Activated CD8-positive, alpha-beta memory T cell treated with anti-CD3 and anti-CD28 coated beads, Interleukin-2, amount 10 ng/mL, durations not matched to agents 7 days and 5 days (primary cell): ENCODE measurements at places on chromosomes 4 and X.

- no peak for DNase-seq
- no peak overlapping the region for H3K27ac ChIP-seq
Measured at GRCh38 chr4:186472948-186473347, 82.4 kb downstream of the MTNR1A start.

DNA sequence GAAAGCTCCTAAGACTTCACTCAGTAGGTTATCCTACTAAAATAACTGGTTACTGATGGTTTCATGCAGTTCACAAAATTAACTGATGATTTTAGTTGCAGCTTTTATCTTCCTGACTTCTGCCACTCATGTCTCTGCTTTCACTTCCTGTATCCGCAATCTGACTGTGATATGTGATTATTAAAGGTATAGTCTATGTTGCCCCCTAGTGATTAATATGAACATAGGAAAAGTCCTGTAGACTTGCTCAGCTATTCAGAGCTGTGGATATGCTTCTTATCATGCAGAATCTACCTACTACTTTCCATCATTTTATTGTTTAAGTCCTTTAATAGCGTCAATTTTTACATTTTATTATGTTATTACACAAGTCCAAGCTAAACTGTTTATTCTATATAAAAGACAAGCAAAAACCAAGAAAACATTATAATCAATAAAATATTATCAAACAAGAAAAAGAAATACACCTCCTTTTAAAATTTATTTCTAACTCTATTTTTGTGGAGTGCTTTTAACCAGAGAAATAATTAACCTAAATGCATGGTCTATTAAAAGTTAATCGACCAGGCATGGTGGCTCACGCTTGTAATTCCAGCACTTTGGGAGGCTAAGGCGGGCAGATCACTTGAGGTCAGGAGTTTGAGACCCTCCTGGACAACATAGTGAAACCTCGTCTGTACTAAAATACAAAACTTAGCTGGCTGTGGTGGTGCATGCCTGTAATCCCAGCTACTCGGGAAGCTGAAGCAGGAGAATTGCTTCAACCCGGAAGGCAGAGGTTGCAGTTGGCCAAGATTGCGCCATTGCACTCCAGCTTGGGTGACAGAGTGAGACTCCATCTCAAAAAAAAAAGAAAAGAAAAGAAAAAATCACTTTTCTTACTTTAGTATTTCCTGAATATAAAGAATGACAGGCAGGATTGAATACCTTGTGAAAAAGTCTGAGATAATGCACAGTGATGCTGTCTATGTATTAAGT is 40.4 kb upstream of the TLR2 start:
- H3K27ac ChIP-seq, result peak overlapping the region; percentile 59
- H3K4me1 ChIP-seq, result peaks cover 14% of the 10 kb centered on the region
- no peak for DNase-seq
- no peak overlapping the region for H3K4me3 ChIP-seq

DNA sequence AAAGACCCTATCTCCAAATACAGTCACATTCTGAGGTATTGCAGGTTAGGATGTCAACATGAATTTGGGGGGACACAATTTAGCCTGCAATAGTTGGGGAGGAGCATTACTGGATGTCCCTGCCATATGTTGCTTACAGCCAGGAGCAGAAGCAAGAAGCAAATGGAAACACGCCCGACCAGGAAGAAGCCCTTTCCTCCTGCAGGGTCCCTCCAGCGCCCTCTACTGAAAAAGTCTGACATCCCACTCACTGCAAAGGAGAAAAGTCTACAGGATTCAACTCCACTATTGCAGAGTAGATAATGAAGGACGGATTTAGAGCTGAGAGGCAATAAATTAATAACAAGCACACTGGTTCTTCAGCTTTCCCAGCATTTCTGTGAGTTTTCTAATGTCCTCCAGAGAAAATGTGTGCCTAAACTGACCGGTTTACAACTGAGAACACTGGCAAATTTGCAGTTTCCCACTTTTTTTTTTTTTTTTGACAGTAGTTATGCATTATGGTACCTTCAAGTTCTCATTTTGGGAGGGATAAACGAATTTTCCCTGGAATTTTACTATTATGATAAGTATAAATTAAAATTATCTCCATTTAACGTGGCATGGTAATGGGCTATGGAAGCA is 31.7 kb downstream of the COQ2 start:
- peak; percentile 85 for DNase-seq
- H3K27me3 ChIP-seq, result peaks cover 5% of the 10 kb centered on the region
- no peak overlapping the region for H3K4me3 ChIP-seq
- H3K36me3 ChIP-seq, result peaks cover 5% of the 10 kb centered on the region

DNA sequence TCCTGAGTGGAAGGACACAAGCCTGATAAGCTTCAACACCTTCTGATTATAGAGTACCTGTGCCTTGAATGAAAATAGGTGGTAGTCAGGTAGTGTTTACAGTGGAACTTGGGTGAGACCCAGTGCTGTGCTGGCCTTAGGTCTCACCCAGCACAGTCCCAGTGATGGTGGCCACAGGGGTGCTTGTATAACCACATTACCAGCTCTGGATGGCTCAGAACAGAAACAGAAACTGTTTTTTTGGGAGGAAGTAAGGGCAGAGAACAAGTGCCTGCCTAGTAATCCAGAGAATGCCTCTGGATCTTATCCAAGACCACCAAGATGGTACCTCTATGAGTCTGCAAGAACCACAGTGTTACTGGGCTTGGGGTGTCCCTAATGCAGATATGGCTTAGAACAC is 171.5 kb upstream of the DIPK2B start:
- H3K4me3 ChIP-seq, result no peak overlapping the region
- no peak overlapping the region for H3K27ac ChIP-seq
- no peak for DNase-seq

GRCh38 chr4:139457318-139457717 is 3.4 kb downstream of the RAB33B start:
- no peak overlapping the region for H3K4me3 ChIP-seq
- no peak for DNase-seq
- no peaks in the 10 kb centered on the region for H3K27me3 ChIP-seq

GRCh38 chr4:153750197-153750817 is 9.5 kb downstream of the RNF175 start:
- no peaks in the 10 kb centered on the region for H3K36me3 ChIP-seq
- no peak overlapping the region for H3K4me3 ChIP-seq
- H3K4me1 ChIP-seq, result no peaks in the 10 kb centered on the region
- H3K27me3 ChIP-seq, result peaks cover 53% of the 10 kb centered on the region
- DNase-seq, result peak; percentile 72
